ENCODE measurements at places on chromosomes 2 and 18.
A peak's percentile ranks its signal among the peaks of the same experiment; 100 is the strongest.

DNA sequence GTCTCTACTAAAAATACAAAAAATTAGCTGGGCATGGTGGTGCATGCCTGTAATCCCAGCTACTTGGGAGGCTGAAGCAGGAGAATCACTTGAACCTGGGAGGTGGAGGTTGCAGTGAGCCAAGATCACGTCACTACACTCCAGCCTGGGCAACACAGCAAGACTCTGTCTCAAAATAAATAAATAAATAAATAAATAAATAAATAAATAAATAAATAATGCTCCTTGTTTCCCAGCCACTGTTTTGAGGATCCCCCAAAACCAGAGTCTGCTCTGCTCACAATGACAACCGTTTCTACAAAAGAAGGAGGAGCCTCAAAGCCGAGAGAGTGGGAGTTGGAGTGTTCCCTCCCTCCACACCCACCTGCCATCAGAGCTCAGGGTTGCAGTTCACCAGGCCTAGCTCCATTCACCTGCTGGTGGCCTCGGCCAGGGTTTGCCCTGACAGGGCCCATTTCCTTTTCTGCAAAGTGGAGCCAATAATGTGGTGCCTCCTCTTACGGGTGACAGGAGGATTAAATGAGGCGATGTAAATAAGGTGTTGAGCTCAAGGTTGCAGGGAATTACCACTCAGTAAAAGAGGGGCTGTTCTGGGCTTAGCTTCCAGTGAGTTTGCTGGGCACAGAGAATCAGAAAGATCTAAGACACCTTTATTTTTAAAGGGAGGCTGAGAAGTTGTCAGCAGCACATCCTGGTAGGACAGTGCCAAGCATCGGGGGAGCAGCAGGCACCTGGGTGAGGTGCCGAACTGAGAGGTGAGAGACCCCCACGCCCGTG is 25.5 kb downstream of the CRACDL start:
- no peak for DNase-seq

- no peak for DNase-seq
Measured at GRCh38 chr18:63266888-63267790, 52.4 kb downstream of the BCL2 start.

DNA sequence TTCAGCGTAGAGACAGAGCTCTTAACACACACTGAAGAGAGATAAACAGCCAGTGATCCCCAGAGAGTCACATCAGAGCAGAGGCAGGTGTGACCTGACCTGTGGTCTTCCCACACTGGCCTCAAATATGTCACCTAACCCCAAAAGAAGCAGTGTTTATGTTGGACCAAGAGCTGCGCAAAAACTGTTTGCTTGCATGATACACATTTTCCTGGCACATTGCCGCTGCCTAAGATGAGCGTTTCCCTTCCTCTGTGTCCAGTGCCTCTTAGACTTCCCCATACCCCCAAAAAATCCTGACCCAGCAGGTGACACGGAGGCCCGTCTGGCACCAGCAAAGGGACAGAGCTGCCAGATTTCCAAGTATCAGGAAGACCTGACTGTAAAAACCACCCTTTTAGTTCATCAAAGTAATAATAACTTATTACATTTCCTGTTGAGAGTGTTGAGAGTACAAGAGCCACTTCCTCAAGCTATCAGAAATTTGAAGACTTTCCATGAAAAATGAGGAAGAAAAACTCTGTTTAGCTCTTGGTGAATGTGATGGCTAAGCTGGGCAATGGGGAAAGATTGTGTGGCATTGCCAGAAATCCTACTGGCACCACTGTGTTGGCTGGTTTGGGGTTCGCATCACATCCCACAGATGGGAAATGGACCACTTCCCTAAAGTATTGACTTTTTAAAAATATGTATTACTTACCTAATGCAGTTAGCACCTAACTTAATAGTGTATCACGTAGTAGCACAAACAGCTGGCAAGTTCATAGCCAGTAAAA is 6.7 kb downstream of the TNFRSF11A start:
- no peak for DNase-seq

- no peak for DNase-seq
Measured at GRCh38 chr2:101754618-101755017, 57.1 kb downstream of the MAP4K4 start.

DNA sequence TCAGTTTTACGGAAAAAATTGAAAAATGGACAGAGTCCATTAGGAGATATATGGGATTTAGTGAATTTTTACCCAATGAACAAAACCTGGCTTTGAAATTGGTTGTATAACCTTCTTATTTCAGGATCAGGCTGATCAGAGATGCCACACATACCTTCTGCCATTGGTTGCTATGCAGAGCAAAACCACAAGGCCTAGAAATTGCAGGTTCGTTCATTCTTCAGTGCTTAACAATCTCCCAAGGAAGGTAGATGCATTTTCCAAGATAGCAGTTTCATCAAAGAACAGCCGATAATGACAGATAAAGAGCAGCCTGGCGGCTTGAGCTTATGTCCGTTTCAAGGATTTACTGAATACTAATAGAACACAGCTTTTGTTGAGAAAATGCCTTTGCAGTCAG is 868.8 kb downstream of the EPHA4 start:
- DNase-seq: no peak

GRCh38 chr2:11398750-11399437 is 54.5 kb upstream of the ROCK2 start:
- peak; percentile 53 for DNase-seq

- DNase-seq: no peak
Measured at GRCh38 chr2:43397411-43397810, 171.0 kb upstream of the ZFP36L2 start.

GRCh38 chr2:219636144-219636915 is 8.9 kb downstream of the SLC4A3 start:
- DNase-seq: no peak

DNA sequence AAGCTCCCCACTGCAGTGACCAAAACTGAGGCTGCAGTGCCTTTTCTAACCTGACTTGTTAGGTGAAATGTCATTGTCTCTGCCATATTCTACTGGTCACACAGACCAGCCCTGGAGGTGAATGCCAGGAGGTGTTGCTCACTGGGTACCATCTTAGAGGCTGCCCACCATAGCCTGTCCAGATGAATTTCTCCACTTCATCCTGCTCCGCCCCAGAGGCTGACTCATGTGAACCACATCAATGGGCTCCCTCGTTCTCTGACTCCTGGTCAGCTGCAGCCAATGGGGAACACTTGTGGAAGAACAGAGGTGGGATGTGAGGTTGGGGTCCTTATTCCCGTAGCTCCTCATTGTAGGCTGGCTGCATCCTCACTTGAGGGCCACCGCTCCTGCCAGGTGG is 3.4 kb upstream of the NARS1 start:
- no peak for DNase-seq

- DNase-seq: no peak
Measured at GRCh38 chr2:234001380-234002160, 48.9 kb upstream of the SPP2 start.

GRCh38 chr2:25215948-25216679 is 47.7 kb upstream of the POMC start:
- DNase-seq: peak; percentile 92

DNA sequence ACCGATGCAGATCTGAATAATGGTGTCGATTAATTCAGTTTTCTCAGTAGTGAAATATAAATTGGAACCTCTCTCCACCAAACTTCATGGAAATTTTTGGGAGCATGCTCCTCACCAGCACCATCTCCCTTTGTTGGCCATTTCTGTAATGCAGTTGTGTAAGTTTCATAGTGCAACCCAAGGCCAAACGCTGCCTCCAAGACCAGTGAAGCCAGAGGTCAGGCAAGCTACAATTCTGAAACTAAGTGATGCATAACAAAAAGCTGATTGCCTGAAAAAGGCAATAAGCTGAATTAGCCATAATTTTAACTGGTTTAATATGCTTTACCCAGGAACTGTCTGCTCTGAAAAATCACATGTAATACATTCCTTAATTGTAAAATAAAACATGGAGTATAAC is 138.3 kb upstream of the TACR1 start:
- no peak for DNase-seq

- DNase-seq: no peak
Measured at GRCh38 chr2:205280596-205281236, 401.6 kb upstream of the NRP2 start.

GRCh38 chr18:21571772-21572171 is 28.7 kb downstream of the ESCO1 start:
- no peak for DNase-seq

GRCh38 chr2:127735537-127736399 is 34.5 kb downstream of the SFT2D3 start:
- DNase-seq: no peak

GRCh38 chr2:46886268-46887027 is 29.2 kb downstream of the MCFD2 start:
- DNase-seq: no peak

- DNase-seq: no peak
Measured at GRCh38 chr18:46555724-46556123, 101.3 kb downstream of the LOXHD1 start.

DNA sequence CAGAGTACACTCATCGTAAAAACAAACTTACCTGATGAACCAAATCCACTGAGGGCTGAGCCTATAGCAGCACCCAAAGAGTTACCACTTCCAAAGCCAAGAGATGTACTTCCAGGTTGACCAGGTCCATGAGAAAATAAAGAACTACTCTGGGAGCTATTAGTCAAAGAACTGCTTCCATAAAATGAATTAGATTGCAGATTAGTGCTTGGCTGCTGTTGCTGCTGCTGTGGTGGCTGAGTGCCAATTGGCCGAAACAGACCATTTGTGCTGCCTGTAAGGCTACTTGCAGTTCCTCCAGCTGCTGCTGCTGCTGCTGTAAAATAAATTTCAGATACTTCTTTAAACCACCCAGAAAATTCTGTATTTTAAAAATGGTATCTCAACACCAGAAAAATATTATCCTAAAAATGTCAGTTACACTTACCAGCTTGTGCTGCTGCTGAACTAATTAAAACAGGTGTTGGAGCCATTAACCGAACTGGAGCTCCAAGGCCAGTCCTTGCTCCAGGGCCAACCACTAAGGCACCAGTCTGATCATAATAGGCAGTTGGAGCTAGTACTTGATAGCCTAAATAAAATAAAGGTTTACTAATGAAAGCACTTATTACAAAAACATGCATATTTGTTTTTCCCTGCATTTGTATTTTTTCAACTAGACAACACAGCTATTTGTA is 58.1 kb upstream of the SDC1 start:
- peak; percentile 63 for DNase-seq

DNA sequence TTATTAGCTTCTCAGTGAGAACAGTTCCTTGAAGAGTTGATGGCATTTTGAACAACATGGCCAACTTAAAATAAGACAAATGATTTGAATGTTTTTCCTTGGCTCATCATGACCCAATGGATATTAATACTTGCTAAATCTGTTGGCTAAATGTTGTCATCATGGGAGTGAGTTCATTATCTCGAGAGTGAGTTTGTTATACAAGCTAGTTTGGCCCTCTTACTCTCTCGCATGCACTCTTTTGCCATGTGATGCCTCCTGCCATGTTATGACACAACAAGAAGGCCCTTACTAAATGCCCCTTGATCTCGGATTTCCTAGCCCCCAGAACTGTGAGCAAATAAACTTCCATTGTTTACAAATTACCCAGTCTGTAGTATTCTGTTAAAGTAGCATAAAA is 22.9 kb upstream of the SANBR start:
- DNase-seq: no peak

DNA sequence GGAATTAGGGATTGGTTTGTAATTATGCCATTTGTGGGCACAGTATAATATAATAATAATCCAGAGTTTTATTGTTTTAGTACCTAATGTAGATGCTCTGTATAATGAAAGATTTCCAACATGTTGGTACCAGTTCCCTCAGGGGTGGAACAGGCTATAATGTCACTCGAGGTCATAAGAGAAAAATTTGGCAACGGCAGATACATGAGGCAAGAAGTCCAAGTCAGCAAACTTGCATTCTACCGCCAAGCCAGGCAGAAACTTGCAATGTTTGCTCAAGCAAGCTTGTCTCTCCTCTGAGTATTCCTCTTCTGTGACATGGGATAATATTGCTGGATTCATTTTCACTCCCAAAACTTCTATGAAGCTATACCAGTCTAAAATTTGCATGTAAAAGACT is 520.0 kb upstream of the SALL3 start:
- no peak for DNase-seq

DNA sequence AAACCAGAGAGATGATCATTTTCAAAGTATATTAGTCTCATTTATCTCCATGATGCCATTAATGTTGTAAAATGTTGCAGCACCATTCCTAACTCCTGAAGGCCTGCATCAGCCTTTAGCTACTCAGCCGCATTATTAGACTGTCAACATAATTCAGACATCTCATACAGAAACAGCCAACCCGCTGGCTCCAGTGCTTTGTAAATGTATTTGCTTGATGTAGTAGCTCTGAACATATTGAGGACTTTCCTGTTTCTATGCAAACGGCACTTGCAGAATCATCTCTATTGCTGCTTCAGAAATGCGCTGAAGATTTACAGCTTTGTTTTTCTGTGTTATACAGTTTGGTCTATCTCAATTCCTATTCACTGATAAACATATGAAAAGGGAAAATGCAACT is 372.2 kb downstream of the DSEL start:
- DNase-seq: no peak

DNA sequence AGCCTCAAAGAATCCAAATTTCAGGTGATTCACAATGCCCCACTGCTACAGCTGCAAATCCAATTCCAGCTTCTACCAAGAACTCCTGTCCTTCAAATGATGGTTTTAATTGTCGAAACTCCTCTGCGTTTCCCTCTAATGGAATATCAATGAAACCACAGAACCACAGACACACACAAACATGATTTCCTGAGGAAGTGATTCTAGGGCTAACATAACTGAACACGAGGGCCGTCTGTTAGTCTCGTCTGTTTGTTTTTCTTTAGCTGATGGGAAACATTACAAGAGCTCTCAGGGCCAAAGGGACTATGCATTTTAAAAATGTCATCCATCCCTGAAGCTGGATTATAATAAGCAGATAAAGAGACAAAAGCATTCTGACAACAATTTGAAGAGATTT is 59.4 kb downstream of the RNF152 start:
- no peak for DNase-seq

- DNase-seq: no peak
Measured at GRCh38 chr2:137367361-137367760, 596.9 kb upstream of the HNMT start.
